EL (cell line): ENCODE measurements at places on chromosomes 1 and 21.
A peak's percentile ranks its signal among the peaks of the same experiment; 100 is the strongest.

- peak; percentile 45 for DNase-seq
Observed at GRCh38 chr1:64834734-64835133, 89.9 kb downstream of the RAVER2 start.

GRCh38 chr1:169381162-169381561 is 13.2 kb downstream of the BLZF1 start:
- no peak for DNase-seq

GRCh38 chr1:29849991-29850757 is 613.9 kb downstream of the PTPRU start:
- no peak for DNase-seq

- DNase-seq = no peak
Observed at GRCh38 chr1:209363112-209363511, 220.4 kb upstream of the CAMK1G start.

GRCh38 chr1:1204425-1204920 is 1.9 kb downstream of the TNFRSF18 start:
- no peak for DNase-seq

DNA sequence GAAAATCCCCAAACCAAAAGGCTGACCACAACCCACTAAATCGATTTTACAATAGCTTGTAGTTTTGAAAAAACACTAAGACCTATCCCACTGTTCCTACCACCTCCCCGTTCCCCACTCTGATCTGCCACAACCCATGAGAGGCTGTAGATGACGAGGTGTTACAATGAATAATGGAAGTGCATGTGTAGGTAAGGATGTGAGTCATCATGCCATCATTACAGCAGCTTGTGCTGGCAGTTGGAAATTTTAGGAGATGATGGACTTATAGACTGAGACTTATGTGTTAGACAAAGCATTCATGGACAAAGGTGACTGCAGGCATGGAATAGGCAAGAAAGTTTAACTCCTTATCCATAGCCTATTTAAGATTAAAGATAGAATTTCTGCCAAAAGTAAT is 184.7 kb upstream of the CACYBP start:
- peak; percentile 47 for DNase-seq

DNA sequence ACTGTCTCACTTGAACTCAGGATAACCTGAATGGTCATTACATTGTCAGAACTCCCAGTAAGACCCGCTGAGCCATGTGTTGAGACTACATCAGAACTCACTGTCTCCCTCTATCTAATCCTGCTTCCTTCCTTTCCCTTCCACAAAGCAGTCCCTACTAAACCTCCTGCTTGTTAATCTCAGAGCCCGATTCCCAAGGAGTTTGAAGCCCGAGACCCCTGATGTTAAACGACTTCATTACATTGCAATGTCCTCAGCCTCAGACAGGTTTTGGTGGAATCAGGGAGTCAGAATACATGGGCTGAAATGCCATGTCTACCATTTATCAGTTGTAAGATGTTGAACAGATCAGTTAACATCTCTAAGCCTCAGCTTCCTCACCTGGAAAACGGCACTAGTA is 682.4 kb downstream of the ADGRL2 start:
- no peak for DNase-seq
